ENCODE measurements at places on chromosomes 11 and 22.
A peak's percentile ranks its signal among the peaks of the same experiment; 100 is the strongest.

DNA sequence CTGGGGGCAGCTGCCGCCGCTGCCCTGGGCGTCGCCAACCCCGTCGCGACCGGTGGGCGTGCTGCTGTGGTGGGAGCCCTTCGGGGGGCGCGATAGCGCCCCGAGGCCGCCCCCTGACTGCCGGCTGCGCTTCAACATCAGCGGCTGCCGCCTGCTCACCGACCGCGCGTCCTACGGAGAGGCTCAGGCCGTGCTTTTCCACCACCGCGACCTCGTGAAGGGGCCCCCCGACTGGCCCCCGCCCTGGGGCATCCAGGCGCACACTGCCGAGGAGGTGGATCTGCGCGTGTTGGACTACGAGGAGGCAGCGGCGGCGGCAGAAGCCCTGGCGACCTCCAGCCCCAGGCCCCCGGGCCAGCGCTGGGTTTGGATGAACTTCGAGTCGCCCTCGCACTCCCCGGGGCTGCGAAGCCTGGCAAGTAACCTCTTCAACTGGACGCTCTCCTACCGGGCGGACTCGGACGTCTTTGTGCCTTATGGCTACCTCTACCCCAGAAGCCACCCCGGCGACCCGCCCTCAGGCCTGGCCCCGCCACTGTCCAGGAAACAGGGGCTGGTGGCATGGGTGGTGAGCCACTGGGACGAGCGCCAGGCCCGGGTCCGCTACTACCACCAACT, 1.0 kb downstream of the FUT4 start:
- DNase-seq: no peak

DNA sequence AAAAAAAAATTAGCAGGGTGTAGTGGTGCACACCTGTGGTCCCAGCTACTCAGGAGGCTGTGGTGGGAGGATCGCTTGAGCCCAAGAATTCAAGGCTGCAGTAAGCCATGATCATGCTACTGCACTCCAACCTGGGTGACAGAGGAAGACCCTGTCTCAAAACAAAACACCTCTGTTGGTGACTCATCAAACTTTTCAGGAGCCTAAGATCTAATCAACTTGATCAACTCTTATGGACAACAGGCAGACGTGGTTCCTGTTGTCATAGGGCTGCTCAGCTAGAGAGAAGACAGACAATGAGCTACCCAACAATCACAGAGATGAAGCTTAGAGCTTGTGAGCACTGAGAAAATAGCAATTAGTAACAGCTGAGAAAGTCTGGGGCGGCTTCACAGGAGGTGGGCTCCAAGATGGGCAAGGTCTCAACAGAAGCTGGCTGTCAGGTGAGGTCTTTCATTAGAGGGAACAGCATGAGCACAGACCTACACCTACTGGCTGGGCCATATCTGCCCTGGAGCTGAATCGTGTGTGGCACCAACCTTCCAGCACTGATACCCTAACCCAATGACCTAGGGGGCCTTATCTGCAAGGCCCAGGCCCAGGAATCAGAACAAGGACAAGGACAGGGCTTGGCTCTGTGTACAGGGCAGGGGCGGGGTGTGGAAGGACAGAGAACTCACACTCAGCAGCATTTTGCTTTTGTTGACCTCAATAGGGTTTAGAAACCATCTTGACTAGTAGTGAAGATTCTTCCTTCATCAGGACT, 7.2 kb upstream of the UCP3 start:
- no peak for DNase-seq

- no peak for DNase-seq
Measured at GRCh38 chr22:42233879-42234278, 36.6 kb downstream of the TCF20 start.

DNA sequence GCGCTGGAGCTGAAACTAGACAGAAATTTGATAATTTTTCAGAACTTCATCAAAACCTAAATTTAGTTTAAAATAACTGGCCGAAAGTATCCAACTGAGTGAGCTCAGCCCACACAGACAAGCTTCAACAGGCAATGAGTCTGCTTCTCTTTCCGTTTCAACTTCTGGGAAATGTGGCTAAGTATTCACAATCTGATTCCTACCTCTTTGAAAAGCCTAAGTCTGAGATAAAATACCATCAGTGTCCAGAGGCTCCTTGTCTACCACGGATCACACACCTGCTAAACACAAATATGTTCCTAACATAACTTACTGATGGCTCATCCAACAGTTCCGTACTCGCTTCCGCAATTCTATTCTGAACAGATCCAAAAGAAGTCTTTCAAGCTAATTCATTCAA, 8.5 kb downstream of the SIK3 start:
- DNase-seq: no peak

DNA sequence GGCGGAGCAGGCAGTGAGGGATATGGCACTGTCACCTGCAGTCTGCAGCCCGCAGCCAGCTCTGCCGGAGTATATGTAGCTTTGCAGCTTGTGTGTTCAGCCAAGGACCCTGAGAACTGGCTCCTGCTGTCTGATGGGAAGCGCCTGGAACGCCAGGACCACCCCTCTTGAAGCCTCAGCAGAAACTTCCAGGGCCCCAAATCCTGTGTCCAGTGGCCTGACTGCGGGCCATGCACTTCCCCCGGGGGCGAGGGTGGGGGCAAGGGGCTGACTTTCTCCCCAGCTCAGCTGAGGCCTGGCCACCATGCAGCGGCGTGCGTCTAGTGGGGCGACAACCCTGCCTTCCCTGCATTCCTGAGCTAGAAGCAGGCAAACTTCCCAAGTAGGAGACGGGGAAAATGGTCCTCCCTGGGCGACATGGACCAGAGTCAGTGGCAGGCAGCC, 32.3 kb downstream of the PISD start:
- DNase-seq: no peak

- no peak for DNase-seq
Measured at GRCh38 chr11:1389932-1390568, at the start of gene BRSK2. TSS of gene BRSK2 (plus strand) at chr11:1389934. CDS start at chr11:1390285, 351 bp downstream.

- DNase-seq: no peak
Measured at GRCh38 chr11:8258784-8259183, 4.9 kb downstream of the LMO1 start.

DNA sequence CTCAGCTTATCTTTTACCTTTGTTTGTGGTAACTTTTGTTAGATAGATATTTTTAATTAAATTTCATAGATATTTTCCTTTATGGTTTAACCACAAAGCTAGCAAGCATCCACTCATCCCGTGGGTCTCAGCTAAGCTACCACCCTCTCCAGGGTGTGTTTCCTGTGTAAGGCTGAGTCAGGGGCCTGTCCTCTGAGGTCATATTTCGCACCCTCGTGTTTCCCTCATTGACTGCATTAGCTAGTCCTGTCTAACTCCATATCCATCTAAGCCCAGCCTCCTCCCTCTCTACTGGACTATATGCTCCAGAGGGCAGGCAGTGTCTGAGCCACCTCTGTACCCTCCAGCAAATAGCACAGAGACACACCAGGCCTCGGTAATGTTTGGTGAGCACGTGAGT, 16.7 kb downstream of the XRRA1 start:
- DNase-seq: no peak

DNA sequence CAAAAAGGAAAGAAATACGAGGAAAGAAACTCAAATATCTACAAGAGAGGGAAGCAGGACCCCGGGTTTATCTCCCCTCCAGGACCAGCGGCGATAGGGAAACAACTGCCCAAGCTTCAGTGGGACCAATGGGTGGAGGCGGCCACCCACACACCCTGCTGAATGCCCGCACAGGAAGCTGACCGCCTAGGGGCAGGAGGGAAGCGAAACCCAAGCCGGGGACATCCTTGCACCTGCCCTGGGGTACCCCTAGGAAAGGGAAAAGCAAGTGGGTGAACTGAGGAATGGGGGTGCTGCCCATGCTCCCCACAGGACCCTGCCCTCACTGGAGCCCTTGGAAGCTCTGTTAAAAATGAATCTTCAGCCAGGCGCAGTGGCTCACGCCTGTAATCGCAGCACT, 27.6 kb upstream of the HMOX1 start:
- DNase-seq: no peak

- no peak for DNase-seq
Measured at GRCh38 chr22:48366591-48366990, 1461.1 kb downstream of the BRD1 start.

GRCh38 chr22:25940479-25940878, 198.5 kb downstream of the MYO18B start:
- no peak for DNase-seq

DNA sequence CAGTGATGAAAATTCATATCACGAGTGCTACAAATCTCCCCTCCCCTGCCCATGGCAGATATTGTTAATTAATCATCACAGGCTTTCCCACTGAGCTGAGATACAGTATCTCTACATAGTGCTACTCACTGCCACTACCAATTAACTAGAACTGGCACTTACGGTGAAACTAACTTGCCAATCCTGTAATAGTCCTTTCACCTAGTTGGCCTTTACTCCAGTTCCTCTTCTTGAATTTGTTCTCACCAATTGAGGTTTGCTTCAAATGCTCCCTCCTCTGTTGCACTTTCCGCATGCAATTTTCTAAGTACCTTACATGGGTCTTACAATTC, 11.9 kb upstream of the PRRG4 start:
- no peak for DNase-seq

DNA sequence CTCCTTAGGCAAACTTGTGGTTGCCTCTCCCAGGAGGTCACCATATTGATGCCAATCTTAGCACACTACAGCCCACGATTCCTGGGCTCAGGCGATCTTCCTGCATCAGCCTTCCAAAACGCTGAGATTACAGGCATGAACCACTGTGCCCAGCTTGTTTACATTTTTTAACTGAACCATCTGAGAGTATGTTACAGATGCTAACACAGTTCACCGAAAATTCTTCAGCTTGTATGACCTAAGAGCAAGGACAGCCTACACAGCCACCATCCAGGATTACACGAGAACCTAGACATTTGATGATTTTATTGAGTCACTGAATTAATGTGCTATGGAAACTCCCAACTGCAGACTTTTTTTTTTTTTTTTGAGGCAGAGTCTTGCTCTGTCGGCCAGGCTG, 5.8 kb upstream of the LGALS1 start:
- DNase-seq: no peak

DNA sequence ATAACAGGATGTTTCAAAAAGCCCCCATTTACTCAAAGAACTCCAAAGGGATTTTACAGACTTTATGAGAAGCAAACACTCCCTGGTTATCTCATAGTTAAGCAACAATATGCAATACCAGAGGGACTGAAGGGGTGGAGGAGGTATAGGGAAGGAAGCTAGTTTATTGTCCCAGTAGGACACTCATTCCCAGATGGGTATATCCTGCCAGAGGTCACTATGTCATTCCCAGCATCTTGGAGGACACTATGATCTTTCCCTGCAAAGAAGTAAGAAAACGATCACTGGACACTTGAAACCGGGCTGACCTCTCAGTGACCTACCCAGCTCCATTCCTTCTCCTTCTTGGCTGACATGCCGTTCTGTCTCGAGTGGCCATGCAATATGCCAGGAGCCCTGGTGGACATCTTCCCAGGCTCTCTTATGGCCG, 114.5 kb downstream of the NAT10 start:
- DNase-seq: no peak

- no peak for DNase-seq
Measured at GRCh38 chr11:68857037-68857586, 15.4 kb upstream of the CPT1A start.

- DNase-seq: no peak
Measured at GRCh38 chr11:87063982-87064381, 26.2 kb downstream of the TMEM135 start.

DNA sequence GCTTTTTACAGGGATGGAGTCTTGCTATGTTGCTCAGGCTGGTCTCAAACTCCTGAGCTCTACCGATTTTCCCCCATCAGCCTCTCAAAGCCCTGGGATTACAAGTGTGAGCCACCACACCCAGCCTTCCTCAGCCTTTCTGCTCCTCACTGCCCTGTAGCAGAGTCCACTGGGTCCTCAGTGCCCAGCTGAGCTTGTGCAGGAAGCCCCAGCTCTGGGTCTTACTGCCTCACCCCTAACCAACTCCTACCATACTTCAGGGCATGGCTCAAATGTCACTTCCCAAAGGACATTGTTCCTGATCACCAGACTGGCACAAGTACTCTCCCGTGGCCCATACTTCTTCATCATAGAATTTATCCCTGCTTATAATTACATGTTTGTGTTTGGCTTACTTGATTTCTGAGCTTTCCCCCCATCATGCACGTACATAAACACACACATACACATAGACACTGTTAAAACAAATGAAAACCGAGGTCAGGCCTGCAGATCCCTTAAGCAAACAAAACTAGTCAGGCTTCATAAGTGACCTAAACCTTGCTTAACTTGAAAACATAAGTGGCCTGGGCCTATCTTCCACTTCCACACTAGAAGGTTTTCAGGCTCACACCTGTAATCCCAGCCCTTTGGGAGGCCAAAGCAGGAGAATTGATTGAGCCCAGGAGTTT, 14.0 kb upstream of the SLC43A3 start:
- no peak for DNase-seq

- DNase-seq: peak; percentile 84
Measured at GRCh38 chr22:39290724-39291161, 28.7 kb downstream of the RPL3 start.

DNA sequence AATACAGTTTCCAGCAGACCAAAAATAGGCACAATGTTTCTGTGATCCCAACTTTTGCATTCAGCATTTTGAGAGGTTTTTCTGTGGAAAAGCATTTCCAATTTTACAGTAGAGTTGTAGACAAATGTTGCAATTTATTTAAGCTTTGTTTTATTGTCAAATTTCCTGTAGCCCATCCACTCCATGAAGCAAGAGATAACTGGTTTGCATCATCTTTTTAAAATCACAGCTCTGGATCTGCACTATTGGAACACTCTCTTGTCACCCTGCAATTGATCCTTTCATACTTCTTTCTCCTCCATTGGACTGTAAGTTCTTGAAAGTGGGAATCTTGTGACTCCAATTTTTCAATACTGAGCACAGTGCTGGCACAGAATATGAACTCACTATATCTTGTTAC, 86.0 kb downstream of the MAML2 start:
- no peak for DNase-seq

- DNase-seq: peak; percentile 35
Measured at GRCh38 chr11:16883174-16883573, 131.0 kb downstream of the PLEKHA7 start.

DNA sequence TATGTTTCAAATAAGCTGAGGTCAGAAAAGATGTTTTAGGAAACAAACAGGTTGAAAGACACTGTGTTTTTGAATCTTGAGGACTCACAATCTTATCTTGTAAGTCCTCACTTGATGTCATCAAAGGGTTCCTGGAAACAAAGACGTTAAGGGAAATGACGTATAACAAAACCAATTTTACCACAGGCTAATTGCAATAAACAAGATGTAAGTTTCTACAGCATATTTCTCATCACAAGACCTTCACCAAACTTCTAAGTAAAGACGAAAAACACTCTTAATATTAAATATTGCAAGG, 433.5 kb upstream of the FAT3 start:
- no peak for DNase-seq

GRCh38 chr22:41177622-41178424, 27.3 kb upstream of the L3MBTL2 start:
- DNase-seq: no peak

- DNase-seq: no peak
Measured at GRCh38 chr11:64553554-64554201, 37.3 kb upstream of the SLC22A12 start.

All from breast epithelium (tissue), 4 donors.